Esophagus squamous epithelium (tissue), 5 donors: ENCODE measurements at places on chromosomes 5 and 9. TPM values are rescaled to one million over a fixed set of nuclear protein-coding genes. Genes with fewer than 3 reads are reported as not detected.

GABRG2 gene
- not detected for total RNA-seq

CBY3 gene
- not detected for total RNA-seq

DNA sequence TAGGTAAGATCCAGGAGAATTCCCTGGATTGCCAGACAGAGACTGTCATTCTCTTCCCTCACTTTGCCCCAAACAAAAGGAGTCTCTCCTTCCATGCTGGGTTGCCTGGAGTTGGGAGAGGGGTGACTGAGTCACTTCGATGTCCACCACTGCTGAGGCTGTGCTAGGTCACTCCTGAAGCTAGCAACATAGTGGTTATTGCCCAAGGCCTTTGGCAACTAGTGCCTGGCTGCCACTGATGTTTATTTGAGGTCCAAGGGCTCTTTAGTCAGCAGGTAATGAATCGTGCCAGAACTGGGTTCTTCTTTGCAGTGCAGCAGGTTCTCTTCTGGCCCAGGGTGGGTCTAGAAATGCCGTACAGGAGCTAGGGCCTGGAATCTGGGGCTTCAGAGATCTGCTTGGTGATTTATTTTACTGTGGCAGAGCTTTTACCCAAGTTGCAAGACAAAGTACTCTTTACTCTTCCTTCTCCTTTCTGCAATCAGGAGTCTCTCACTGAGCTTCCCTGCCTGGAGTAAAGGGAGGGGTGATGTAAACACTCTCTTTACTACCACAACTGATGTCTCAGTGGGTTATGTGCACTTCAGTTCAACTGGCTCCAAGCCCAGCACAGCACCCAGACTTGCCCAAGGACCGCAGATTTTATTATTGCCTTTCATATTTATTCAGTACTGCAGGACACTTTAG, 155.7 kb upstream of the SH3GL2 start:
- H3K36me3 ChIP-seq: no peaks in the 10 kb centered on the region
- H3K4me1 ChIP-seq: no peaks in the 10 kb centered on the region
- H3K27ac ChIP-seq: no peak overlapping the region

GRCh38 chr9:95268681-95269080, 48.8 kb downstream of the FANCC start:
- H3K4me1 ChIP-seq: no peaks in the 10 kb centered on the region
- no peak overlapping the region for H3K4me3 ChIP-seq
- H3K36me3 ChIP-seq: no peaks in the 10 kb centered on the region
- DNase-seq: no peak
- no peak overlapping the region for H3K27ac ChIP-seq

LCN10 gene
- total RNA-seq: 0.64 TPM

GRCh38 chr5:66972004-66972403, 224.6 kb downstream of the CD180 start:
- no peak overlapping the region for H3K4me3 ChIP-seq
- no peaks in the 10 kb centered on the region for H3K4me1 ChIP-seq

ANKRD18B gene
- 19.8 TPM for total RNA-seq

DNA sequence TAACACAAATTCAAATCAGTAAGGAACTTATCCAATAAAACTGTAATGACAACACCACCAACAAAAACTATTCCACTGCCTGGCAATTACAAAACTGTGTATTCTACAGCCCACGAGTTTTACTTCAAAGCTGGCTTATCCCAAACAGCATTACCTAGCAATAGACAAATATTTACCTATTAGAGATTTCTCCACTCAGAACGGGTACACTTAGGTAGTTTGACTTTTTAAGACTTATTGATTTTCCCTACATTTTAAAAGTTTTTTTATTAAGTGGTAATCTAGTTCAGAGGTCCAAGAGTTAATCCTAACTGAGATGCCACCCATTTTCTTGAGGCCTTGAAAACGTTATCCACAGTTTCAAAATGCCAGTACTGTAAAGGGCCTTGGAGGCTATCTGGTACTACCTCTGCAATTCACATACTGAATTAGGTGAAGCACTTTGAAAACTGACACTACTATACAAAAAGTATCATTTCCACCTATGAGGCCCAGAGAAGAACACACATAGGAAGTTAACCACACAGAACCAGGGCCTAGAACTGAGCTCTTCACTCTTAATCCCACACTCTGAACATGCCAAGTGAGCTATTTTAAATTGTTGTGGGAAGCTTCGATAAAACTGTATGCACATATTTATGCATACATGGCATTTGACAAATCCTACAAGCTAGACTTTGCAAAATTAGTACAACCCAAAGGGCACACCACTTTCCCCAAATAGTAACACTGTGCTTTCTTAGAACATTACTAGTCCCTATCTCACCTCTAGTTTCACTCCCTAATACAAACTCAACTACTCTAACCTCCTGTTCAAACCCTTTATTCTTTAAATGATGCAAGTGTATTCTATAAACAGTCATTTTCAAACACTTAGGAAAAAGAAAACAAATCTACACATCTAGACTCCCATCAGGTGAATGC, 2.1 kb downstream of the NADK2 start:
- no peak overlapping the region for H3K27ac ChIP-seq
- no peak for DNase-seq
- no peaks in the 10 kb centered on the region for H3K27me3 ChIP-seq
- peaks cover 52% of the 10 kb centered on the region for H3K4me1 ChIP-seq

DNA sequence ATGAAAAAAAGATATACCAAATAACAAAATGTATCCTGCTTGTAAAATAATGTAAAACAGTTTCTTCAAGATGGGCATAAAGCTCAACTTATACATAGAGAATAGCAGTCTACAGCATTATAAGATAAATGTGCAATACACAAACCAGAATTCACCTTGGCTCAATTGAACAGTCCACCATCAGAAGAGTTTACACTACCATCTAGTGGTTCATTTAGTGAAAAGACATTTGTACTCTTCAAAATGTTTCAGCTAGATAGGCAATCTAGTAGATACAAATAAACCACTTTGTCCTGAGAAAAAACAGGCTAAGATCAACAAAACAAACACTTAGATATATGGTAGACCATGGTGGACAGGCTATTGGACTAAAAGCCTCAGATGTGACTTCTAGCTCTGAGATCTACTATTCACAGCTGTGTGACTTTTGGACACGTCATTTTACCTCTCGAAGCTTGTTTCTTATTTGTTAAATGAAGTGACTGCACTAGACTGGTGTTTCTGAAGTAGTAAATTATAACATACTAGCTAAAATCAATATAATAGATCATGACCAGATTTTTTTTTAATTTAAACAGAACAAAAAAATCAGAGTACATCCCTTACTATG, 22.1 kb upstream of the TPD52L3 start:
- H3K4me1 ChIP-seq: peaks cover 25% of the 10 kb centered on the region
- H3K4me3 ChIP-seq: no peak overlapping the region
- no peaks in the 10 kb centered on the region for H3K27me3 ChIP-seq
- no peak for DNase-seq

GRCh38 chr9:124262649-124262972, 4.9 kb downstream of the NEK6 start:
- H3K27me3 ChIP-seq: no peaks in the 10 kb centered on the region
- H3K27ac ChIP-seq: peak overlapping the region; percentile 94
- DNase-seq: no peak

DNA sequence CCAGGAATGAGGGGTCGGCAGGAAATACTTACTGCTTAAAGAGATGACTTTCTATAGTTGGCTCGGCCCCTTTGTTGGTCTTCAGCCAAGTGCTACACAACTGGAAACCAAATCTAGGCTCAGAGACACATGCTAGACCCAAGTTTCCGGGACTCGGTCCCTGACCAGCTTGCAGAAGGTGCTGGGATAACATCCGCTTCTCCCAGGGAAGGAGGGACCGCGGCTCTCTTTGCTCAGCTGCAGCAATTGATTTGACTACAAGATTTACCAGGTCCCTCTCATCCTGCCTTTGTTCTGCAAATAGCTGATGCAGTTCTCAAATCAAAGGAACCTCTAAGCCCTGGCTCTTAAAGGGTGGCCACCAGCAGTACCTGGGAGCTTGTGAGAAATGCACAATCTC, 314.7 kb downstream of the MLLT3 start:
- no peak overlapping the region for H3K4me3 ChIP-seq
- H3K27ac ChIP-seq: no peak overlapping the region
- H3K4me1 ChIP-seq: peaks cover 3% of the 10 kb centered on the region
- no peaks in the 10 kb centered on the region for H3K27me3 ChIP-seq
- no peaks in the 10 kb centered on the region for H3K36me3 ChIP-seq

DNA sequence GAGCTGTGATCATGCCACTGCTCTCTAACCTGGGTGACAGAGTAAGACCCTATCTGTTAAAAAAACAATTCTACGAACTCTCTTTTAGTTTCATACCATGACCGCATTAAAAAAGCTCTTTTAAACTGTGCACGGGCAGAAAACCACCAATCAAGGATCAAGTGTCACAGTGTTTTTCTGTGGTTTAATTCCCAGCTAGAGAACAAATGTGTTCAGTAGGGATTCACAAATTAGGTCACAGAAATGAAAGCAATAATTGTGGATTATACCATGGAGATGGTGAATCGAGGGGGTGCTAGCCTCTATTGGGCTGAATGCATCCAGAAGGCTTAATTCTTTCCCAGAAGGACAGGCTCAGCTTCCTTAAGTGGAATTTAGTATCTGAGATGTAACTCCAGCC, 79.1 kb downstream of the ATG10 start:
- H3K36me3 ChIP-seq: no peaks in the 10 kb centered on the region
- H3K4me3 ChIP-seq: no peak overlapping the region
- no peaks in the 10 kb centered on the region for H3K27me3 ChIP-seq
- DNase-seq: no peak
- H3K27ac ChIP-seq: no peak overlapping the region

DNA sequence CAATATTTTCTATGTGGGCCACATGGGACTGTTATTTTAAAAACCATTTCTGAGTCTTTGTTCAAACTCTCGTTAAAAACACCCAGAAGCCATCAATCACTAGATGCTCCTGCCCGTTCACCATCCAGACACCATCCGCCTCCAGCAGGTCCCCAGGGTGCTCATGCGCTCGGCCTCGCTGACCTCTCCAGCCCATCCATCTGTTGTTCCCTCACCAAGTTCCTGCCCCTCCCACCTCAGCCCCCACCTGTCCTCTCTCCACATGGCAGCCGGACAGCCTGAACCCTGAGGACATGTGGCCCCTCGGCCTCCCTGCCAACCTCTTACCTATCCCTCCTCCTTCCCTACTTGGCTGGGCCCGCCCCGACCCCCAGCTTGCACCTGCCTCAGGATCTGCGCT, 31.6 kb downstream of the NSUN2 start:
- no peak overlapping the region for H3K4me3 ChIP-seq
- H3K27me3 ChIP-seq: no peaks in the 10 kb centered on the region
- H3K4me1 ChIP-seq: no peaks in the 10 kb centered on the region
- peaks cover 100% of the 10 kb centered on the region for H3K36me3 ChIP-seq

AHRR gene
- total RNA-seq: 1.1 TPM

DNA sequence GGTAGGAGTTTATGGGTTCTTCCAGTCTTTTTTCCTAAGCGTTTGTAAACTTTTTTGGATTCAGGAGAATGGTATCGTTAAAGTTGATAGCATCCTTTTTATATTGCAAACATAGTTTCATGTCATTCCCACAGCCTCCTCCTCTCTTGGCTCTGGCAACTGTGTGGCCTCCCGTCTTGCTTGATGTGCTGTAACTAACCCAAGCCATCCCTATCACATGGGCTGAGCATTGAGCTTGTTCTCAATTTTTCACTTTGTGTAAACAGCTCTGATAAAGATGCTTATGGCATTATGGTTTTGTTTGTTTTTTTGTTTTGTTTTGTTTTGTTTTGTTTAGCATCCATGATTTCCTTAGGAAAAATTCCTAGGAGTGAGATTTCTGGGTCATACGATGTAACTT, 4.6 kb downstream of the STKLD1 start:
- no peak overlapping the region for H3K4me3 ChIP-seq
- no peaks in the 10 kb centered on the region for H3K27me3 ChIP-seq
- no peak for DNase-seq
- no peak overlapping the region for H3K27ac ChIP-seq
- no peaks in the 10 kb centered on the region for H3K36me3 ChIP-seq

BNC2 gene
- total RNA-seq: 41.8 TPM

PCDHB5 gene
- total RNA-seq: 1.3 TPM

- H3K4me3 ChIP-seq: no peak overlapping the region
- no peaks in the 10 kb centered on the region for H3K27me3 ChIP-seq
- no peaks in the 10 kb centered on the region for H3K4me1 ChIP-seq
- H3K27ac ChIP-seq: no peak overlapping the region
- no peak for DNase-seq
- no peaks in the 10 kb centered on the region for H3K36me3 ChIP-seq
Observed at GRCh38 chr5:27388755-27389154, 350.4 kb upstream of the CDH9 start.

- no peaks in the 10 kb centered on the region for H3K27me3 ChIP-seq
- H3K27ac ChIP-seq: no peak overlapping the region
- H3K4me1 ChIP-seq: no peaks in the 10 kb centered on the region
- no peaks in the 10 kb centered on the region for H3K36me3 ChIP-seq
- no peak for DNase-seq
- no peak overlapping the region for H3K4me3 ChIP-seq
Observed at GRCh38 chr9:93254806-93255493, 71.0 kb downstream of the WNK2 start.

GRCh38 chr5:142193114-142193428, 84.5 kb downstream of the NDFIP1 start:
- no peak overlapping the region for H3K4me3 ChIP-seq
- no peak overlapping the region for H3K27ac ChIP-seq
- no peaks in the 10 kb centered on the region for H3K27me3 ChIP-seq
- no peak for DNase-seq
- no peaks in the 10 kb centered on the region for H3K36me3 ChIP-seq

- H3K36me3 ChIP-seq: no peaks in the 10 kb centered on the region
- DNase-seq: no peak
- no peak overlapping the region for H3K4me3 ChIP-seq
- H3K4me1 ChIP-seq: no peaks in the 10 kb centered on the region
- no peak overlapping the region for H3K27ac ChIP-seq
Observed at GRCh38 chr5:101531026-101531425, 627.9 kb upstream of the ST8SIA4 start.

DNA sequence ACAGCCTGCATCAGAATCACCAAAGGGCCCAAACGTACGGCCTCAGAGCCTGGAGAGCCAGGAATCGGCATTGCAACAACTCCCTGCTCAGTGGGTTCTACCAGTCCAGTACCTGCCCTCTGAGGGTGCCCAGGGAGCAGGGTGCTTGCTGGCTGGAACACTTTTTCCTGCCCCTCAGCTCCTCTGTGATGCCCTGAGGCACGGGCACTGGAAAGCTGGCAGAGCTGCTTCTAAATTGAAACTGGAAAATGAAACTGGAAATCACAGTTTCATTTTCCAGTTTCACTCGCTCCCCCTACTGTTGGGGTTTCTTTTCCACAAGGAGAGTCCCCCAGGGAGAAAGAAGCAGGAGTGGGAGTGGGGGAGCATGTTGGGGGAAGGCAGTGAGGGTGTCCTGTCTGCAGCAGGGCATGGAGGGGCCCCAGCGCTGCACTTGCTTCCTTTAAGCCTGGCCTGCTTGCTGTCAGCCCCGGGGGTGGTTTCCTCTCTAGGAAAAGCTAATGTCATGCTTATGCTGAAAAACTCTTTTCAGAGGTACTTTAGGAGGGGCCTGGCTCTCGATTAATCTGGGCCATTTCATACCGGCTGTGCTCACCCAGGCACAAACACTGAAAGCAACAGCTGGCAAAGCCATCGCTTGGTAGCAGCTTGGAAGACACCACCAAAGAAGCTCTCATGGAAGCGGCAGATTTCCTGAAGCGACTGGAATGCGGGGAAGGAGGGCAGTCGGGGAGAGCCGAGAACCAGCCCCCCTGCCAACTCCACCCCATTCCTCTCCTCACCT, 26.2 kb downstream of the IRF1 start:
- H3K4me1 ChIP-seq: peaks cover 50% of the 10 kb centered on the region
- no peak for DNase-seq
- H3K36me3 ChIP-seq: no peaks in the 10 kb centered on the region
- peak overlapping the region; percentile 20 for H3K4me3 ChIP-seq
- H3K27me3 ChIP-seq: no peaks in the 10 kb centered on the region

STING1 gene
- total RNA-seq: 40.3 TPM

GRCh38 chr5:159972538-159973362, 36.2 kb upstream of the TTC1 start:
- DNase-seq: no peak
- no peaks in the 10 kb centered on the region for H3K4me1 ChIP-seq
- peaks cover 7% of the 10 kb centered on the region for H3K27me3 ChIP-seq
- no peak overlapping the region for H3K27ac ChIP-seq

PRR16 gene
- not detected for total RNA-seq
